Karpas-422 (cell line): ENCODE measurements at places on chromosomes 1 and 21.
A peak's percentile ranks its signal among the peaks of the same experiment; 100 is the strongest.

DNA sequence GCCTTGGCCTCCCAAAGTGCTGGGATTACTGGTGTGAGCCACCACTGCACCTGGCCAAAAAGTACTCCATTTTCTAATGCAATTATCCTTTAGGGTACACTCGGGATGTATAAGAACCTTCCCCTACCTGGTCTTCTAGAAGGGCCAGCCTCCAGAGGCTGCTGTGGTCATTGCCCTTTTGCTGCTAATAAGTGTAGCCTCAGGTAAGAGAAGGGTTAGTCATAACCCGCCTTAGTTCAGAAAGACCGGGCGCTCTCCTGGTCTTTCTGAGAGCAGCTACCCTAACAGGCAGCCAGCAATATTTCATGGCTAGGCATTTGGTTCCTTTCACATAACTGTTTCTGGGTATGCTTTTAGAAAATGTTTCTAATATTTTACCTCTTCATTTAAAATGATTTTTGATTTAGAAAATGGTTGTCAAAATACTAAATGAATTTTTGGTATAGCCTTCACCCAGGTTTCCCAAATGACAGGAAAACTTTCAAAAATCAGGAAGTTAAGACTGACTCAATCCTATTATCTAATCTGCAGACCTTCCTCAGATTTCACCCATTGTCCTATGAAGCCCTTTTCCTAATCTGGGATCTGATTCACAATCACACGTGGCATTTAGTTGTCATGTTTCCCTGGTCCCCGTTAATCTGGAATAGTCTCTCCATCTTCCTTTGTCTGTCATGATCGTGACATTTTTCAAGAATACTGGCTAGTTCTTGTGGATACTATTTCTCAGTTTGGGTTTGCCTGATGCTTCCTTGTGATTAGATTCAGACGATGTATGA is 479.0 kb downstream of the SIPA1L2 start:
- no peak for DNase-seq

- no peak for DNase-seq
Measured at GRCh38 chr1:40717955-40718354, 26.5 kb downstream of the NFYC start.

DNA sequence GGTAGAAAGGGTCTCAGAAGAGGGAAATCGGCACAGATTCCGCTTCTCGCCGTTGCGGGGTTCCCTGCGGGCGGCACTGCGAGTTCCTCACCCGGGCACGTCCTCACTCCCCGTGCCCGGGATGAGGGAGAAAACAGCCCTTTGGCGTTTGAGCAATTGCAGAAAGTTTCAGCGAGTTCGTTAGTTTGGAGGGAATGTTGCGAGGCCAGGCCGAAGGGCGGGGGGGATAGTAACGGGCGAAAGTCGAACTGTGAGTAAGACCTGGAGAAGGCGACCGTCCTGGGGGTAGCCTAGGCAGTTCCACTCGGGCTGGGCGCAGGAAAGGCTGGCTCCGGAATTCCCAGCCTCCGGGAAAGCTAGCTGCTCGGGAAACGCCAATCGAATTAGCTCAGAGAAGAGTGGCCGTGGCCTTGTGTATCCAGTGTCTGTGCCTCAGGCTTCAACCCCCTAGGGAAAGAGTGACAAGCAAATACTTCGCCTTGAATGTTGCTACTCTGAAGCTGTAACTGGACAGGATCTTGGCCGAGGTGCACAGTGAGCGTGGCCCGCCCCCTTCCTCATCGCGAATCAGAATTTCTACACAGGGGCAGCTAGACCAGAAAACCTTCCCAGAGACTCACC is 787 bp downstream of the PTGFR start:
- DNase-seq: no peak

DNA sequence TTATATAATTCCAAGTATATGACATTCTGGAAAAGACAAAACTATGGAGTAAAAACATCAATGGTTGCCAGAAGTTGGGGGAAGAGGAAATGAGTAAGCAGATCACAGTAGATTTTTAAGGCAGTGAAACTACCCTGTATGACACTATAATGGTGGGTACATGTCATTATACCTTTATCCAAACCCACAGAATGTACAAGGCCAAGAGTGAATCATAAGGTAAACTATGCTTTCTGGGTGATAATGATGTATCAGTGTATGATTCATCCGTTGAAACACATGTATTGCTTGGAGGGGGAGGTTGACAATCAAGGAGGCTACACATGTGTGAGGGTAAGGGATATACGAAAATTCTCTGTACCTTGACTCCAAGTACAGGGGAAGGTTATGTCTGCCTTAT is 862.7 kb downstream of the PLA2G4A start:
- DNase-seq: no peak

DNA sequence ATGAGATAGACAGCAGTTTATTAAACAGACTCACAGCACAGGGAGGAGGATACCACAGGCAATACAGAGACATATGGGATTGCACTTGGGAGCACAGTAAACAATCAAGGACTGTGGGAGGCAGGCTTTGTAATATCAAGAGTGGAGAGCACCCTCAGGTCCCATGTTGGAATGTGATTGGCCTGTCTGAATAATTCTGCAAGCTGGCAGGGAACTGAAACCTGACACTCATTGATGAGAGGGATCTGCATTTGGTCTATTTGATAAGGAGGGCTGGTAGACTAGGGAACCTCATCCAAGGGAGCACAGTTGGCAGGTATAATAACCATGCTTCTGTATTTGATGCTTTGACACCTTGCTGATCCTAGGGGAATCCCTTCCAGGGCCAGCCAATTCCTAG is 69.9 kb upstream of the PRMT6 start:
- DNase-seq: no peak

GRCh38 chr1:15605398-15606383 is 11.6 kb upstream of the DDI2 start:
- DNase-seq: no peak

GRCh38 chr1:224939844-224940425 is 10.5 kb downstream of the DNAH14 start:
- no peak for DNase-seq

GRCh38 chr1:214584805-214585766 is 17.9 kb upstream of the CENPF start:
- DNase-seq: peak; percentile 81

DNA sequence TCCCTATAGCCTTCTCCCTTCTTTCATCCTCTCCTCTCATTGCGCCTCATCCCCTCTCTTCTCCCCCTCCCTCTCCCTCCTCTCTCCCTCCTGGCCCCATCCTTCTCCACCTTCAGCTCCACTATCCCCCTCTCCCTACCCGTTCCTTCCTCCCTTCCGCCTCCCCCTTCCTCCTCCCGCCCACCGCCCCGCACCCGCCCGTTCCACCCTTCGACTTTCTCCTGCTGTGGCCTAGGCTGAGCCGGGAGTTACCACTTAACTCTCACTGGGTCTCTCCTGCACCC is 1.6 kb downstream of the NPR1 start:
- DNase-seq: no peak

- no peak for DNase-seq
Measured at GRCh38 chr21:37874904-37875780, 41.1 kb downstream of the KCNJ6 start.

- DNase-seq: no peak
Measured at GRCh38 chr1:228022571-228023293, 15.9 kb downstream of the WNT3A start.

- no peak for DNase-seq
Measured at GRCh38 chr21:35358008-35358407, 308.9 kb upstream of the RUNX1 start.

- no peak for DNase-seq
Measured at GRCh38 chr1:54710841-54711240, 4.8 kb upstream of the TTC4 start.

- no peak for DNase-seq
Measured at GRCh38 chr1:76079475-76080227, 5.1 kb downstream of the ST6GALNAC3 start.
